AG09309 (cell line): ENCODE measurements at places on chromosomes 4 and X.
A peak's percentile ranks its signal among the peaks of the same experiment; 100 is the strongest.

GRCh38 chr4:187782286-187782824 is 213.2 kb upstream of the ZFP42 start:
- DNase-seq = no peak

- DNase-seq = peak; percentile 81
Observed at GRCh38 chr4:74117024-74117534, 18.1 kb upstream of the CXCL2 start.

GRCh38 chr4:15651676-15652075 is 3.5 kb downstream of the FBXL5 start:
- no peak for DNase-seq

DNA sequence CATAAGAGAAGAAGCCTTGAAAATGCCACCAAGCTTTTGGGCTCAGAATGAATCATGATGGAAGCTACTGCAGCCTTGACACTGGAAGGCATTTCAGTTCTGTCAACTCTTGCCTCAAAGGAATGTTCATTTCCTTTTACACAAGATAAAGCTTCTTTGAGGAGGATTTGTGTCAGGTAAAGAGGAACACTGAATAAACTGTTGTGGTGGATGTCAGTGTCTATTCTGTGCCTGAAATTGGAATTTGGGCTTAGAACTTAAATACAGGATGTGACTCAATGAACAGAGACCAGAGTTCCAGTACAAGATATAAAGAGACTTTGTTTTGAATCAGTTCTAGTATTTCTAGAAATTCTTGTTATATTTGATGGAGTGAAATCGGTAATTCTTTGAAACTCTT is 313.2 kb downstream of the PACRGL start:
- DNase-seq = no peak

DNA sequence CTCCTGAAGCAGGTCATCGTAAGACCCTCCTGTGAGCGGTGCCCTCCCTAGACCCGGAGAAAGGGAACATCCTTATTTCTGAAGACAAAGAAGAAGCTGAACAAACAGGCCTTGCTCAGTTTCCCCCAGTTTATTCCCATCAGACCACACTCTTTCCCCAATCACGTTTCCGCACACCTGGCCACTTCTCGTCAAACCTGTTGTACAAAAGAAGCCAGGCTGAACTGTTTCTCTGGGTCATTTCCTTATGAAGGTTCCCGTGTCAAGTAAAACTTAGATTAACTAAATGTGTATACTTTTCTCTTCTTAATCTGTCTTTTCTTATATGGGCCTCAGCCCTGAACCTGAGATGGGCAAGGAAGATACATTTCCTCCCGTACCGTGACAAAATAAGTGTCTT is 111.6 kb upstream of the ENPP6 start:
- no peak for DNase-seq

GRCh38 chr4:102339018-102339417 is 6.3 kb downstream of the SLC39A8 start:
- DNase-seq = no peak

DNA sequence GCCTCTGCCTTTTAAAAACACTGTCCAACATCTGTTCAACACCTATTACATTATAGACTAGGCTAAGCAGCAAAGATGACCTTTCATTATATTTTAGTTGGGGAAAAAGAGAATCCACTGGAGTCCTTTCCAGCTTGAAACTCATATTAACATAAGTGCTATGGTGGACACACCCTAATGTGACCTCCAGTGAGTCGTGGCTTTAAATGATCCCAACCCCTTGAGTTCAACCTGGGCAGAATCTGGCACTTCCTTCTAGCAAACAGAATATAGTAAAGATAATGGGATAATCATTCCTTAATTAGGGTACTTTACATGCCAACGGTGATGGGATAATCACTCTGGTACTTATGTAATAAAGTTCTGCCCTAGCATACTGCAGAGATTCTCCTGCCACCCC is 162.6 kb downstream of the MAB21L2 start:
- no peak for DNase-seq

DNA sequence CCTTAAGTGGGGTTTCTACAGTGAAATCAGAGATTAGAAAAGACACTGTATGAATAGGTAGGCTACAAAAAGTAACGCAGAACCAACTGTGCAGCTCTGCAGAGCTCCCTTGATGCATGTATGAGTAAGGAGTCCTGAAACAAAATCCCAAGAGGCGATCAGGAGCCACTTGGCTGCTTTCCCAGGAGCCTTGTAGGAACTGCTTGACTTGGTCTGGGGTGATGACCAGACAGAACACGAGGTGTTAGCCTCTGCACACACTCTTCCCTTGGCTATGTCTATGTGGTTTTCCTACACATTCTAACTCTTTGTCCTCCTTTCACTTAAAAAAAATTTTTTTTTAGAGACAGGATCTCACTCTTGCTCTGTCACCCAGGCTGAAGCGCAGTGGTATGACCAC is 22.8 kb upstream of the AP1S2 start:
- DNase-seq = no peak

DNA sequence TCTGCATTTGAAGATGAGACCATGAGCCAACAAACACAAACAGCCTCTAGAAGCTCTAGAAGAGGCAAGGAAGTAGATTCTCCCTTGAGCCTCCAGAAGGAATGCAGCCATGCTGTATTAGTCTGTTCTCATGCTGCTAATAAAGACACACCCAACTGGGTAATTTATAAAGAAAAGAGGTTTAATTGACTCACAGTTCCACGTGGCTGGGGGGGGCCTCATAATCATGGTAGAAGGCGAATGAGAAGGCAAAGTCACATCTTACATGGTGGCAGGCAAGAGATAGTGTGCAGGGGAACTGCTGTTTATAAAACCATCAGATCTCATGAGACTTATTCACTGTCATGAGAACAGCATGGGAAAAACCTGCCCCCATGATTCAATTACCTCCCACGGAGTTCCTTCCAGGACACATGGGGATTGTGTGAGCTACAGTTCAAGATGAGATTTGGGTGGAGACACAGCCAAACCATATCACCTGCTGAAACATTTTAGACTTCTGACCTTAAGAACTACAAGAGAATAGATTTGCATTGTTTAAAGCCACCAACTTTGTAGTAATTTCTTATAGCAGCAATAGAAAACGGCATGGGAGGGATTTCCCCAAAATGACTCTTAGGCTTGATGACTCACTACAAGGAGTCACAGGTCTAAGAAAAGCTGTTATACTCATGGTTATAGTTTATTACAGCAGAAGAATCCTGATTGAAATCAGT is 284.4 kb upstream of the SFRP2 start:
- DNase-seq = peak; percentile 54

- DNase-seq = no peak
Observed at GRCh38 chr4:105936901-105937300, 41.6 kb downstream of the NPNT start.

DNA sequence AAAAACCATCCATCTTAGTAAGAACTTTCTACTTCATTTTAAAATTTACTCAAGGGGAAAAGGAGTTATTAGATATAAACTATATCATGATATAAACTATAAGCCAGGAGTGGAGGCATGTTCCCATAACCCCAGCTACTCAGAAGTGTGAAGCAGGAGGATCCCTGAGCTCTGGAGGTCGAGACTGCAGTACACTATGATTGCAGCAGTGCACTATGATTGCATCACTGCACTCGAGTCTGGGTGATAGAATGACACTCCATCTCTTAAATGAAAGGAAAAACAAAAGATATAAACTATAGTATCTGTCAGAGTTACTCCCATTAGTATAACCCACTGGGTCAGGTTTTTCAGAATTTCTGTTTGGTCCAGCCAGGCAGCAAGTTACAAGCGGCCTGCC is 47.6 kb downstream of the RPS3A start:
- DNase-seq = no peak

- no peak for DNase-seq
Observed at GRCh38 chrX:74292808-74293123, 11.2 kb upstream of the ZCCHC13 start.
